ENCODE measurements at places on chromosomes 12 and 14.

DNA sequence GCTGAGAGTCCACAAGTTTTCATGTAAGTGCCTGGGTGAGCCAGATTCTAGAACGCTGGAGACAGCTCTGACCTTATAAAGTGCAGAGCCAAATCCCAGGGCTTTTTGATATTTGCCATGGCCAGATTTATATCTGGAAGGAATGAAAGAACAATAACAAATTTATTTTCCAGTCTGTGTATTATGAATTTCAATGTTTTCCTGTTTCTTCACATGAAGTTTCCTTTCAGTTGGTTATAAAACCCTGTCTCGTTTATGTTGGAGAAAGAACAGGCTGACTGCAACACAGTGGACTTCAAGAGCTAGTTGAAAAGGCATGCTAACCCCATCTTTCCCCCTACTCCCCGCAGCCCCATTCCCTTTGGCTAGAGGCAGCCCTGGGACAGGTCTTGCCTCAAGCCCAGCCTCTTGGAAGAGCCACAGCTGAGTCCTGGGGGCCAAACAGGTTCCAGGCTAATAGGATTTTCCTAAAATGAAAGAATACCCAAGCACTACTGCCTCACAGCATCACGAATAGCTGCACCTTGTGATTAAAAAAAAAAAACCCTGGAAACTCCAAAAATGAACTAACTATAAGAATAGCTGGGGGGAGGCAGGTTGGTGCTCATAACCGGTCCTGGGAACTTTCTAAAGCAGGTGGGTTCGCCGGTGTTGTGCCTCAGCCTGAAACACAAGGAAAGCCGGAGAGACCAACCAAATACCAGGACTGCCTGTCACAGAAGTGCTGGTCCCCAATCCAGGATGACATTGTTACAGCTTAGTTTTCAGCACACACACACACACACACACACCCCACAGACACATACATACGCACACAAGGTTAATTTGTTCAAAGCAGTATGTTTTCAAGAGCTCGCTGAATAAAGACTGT is 1.5 kb downstream of the FBLN5 start:
- DNase-seq: peak; percentile 42

GRCh38 chr12:110171186-110171538 is 47.0 kb downstream of the IFT81 start:
- no peak for DNase-seq

GRCh38 chr12:93946542-93947150 is 201.7 kb upstream of the PLXNC1 start:
- DNase-seq: no peak

DNA sequence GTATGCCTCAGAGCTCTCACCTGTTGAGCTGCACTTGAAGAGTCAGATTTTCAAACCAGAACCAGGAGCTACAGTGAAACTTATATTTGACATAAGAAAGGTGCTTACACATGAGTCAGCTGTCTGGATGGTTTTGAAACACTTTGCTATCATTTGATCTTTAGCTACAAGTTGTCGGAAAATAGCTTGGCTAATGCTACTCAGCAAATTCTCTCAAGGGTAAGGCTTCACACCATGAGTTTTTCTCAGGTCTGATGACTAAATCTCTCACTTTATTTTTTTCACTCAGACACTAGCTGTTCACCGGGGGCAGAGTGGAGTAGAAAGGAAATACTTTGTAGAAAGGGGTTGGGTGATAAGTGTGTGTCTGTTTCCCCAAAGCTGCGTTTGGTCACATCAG is 171.8 kb downstream of the FLRT2 start:
- DNase-seq: no peak

- DNase-seq: no peak
Observed at GRCh38 chr12:113066813-113067400, 10.4 kb downstream of the DTX1 start.

- no peak for DNase-seq
Observed at GRCh38 chr12:103530307-103531066, 34.7 kb upstream of the C12orf42 start.

- no peak for DNase-seq
Observed at GRCh38 chr12:71521125-71521524, 81.5 kb downstream of the LGR5 start.

DNA sequence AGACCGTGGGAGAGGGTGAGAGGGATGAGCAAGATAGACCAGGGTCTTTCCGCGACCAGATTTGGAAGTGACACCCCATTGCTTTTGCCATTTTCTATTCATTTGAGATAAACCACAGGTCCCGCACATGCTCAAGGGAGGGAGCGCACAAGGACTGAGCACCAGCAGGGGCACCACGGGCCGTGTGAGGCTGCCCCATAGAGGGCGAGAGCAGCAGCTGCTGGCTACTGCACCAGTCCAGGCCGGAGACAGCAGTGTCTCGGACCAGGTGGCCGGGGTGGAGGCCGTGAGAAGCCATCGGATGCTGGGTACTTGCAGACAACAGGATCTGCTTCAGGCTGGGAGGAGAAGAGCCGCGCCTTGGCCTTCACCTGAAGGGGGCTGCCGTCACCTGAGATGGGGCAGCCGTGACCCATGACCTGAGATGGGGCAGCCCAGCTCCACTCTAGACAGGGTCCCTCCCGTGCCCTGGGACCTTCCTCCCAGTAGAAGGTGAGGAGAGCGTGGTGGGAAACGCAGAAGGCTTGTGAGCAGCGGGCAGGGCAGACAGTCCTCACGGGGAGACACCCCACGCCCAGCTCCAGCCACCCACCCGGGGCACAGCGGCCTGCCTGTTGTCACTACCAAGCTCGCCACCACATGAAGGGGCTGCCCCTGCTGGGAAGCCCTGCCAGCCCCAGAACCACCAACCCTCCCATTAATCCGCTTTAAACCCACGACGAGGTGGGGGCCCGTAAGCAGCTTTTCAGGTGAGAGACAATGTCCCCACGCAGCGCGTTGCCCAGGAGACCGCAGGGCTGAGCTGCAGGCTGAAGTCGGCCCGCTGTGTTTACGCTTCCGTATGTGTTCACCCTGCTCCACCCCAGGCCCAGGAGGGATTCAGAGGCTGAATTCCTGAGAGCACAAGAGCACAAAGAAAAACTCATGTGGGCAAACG is 61.7 kb upstream of the FBRSL1 start:
- DNase-seq: no peak

DNA sequence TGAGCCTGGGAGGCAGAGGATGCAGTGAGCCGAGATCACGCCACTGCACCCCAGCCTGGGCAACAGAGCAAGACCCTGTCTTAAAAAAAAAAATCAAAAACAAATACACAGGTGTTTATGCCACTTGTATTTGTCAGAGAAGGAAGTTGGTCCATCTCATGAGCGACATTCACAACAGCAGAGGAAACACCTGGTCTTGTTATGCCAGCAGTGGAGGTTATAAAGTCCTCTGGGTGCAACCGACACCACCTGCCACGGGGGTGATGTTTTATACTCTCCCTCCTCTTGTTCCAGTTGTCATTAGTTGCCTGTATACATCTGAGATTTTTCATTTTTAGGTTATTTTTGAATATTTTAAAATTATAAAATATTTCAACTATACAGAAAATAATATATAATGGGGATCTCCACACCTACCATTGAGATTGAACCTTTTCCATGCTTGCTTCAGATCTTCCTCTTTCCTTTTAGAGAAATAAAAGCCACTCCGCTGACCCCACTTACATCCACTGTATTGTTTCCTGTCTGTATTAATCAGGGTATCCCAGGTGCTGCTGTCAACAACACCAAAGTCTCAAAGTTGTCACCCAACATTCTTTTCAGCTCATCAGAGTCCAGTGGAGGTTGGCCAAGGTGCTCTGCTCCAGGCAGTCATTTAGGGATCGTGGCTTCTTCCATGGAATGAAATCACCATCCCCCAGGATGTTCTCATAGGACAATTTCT is 65.1 kb downstream of the RNFT2 start:
- DNase-seq: no peak

DNA sequence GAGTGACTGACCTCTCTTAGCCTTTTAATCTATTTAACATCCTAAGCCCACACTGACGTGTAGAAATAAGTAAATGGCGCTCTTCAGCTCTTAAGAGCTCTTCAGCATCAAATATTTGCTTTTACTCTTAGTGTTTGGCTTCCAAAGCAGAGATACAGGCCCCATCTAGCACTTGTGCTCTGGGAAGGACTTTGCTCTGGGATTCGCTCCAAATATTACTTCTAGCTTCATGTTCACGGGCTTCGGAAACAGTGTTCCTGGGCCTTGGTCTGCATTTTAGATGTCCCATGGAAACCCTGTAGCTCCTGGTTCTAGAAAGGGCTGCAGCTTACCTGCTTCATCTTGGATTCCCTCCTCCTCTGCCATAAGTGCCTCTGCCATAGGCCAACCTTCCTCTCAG is 2.7 kb upstream of the NKX2-8 start:
- peak; percentile 62 for DNase-seq

- peak; percentile 70 for DNase-seq
Observed at GRCh38 chr12:109804820-109805761, 28.1 kb downstream of the TRPV4 start.

DNA sequence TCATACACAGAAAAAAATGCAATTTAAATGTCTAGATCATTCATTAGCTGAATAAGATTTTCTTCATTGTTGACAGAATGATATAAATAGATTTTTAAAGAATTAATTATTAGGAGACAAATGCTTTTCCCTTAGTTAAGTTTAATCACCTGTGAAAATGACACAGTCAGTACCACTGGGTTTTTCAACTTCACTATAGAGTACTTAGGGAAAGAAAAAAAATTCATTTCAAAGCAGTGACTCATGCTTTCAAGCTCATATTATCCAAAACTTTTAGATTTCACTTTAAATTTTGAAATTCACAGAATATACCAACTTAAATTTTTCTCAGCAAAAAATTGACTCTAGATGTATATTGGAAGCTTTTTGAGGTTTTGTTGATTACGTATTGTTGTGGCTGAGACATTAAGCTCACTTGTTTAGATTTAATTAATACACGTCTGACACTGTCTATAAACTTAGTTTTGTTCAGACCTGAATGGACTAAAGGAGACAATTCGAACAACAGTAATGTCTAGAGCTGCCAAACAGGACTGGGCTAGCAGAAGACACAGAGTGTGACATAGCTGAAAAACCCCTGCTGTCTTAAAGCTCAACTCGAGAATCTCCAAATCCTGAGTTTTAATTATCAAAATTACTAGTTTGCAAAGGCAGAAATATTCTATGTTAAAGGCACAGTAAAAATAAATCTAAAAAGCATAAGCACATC is 1.6 kb downstream of the MGAT4C start:
- DNase-seq: no peak

- DNase-seq: no peak
Observed at GRCh38 chr12:47504775-47505446, 200.9 kb downstream of the RPAP3 start.

DNA sequence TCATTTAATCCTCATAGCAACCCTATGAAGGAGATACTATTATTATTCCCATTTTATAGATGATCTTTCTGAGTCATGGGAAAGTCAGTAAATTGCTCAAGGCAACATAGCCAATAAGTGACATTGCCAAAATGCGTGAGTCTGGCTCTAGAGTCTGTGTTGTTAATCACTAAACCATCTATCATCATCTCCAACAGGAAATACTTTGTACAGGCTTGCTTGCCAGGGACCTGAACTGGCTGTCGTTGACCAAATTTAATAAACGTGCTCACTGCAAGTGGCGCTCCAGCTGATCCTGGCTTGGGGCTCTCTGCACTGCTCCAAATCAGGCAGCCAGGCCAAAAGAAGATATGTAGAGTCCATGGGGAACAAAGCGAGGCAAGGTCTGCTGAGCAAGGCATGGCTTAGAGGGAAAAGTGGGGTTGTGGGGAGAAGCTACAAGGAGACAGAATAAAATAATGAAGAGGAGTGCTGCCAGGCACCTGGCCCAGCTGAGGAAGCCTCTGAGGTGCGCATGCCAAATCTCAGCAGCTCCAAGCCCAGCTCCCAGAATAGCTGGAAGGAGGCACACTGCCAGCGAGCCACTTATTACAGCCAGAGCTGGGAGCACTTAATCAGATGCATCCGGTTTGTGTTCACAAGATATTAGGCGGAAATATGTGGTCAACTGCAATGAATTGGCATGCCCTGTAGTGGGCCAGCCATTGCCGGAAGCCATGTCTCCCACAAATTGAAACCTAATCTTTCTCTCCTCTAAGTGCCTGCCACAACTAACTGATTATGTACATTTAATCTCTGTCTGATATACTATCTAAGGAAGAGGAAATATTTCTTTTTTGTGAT is 43.3 kb upstream of the PTPRO start:
- peak; percentile 78 for DNase-seq

DNA sequence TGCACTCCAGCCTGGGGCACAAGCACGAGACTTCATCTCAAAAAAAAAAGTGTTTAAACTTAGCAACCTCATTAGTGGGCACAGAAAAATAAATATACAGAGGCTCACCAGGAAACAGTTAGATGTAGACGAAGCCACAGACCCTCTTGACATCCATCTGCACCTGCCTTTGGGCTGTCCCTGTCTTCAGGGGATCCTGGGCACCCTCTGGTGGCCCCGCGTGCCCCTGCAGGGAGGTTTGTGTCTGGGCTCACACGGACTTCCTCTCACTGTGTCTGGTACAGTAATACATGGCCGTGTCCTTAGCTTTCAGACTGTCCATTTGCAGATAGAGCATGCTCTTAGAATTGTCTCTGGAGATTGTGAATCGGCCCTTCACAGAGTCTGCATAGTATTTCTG is 916.5 kb downstream of the TMEM121 start:
- DNase-seq: no peak

DNA sequence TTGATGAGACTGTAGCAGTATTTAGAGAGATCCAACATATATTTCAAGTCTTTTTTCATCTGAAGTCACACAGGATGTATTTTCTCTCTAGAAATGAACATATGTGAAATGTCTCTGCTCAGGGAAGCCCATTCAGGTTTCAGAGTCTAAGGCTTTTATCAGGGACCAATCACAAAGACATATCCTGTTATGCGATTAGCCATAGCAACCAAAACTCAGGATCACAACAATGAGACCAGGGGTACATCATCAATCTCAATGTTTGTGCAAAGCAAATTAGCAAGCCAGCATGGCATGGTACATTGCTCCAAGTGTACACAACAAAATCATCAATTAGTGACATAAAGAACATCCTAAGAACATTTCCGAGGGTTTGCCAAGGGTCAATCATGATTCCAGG is 99.2 kb upstream of the AMN1 start:
- no peak for DNase-seq

- no peak for DNase-seq
Observed at GRCh38 chr12:31021181-31021580, 52.5 kb upstream of the DDX11 start.

GRCh38 chr14:24996930-24997725 is 52.8 kb downstream of the STXBP6 start:
- DNase-seq: peak; percentile 60

DNA sequence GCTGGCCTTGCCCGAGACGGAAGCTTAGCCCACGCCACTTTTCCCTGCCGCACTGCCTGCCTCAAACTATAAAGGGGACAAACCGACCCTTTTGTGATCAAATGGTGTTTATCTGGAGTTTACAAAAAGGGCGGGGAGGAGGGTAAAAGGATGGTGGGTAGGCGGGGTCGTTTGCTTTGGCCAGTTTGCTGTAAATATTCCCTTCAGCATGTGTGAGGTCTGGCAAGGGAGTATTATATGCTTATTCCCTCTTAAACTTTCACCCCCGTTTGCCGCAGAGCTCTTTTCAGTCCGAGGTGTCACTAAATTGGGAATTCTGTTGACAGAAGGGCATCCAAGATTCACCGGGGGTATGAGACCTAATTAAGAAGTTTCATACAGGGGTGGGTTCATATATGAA is 3.8 kb upstream of the TBX3 start:
- peak; percentile 84 for DNase-seq

- DNase-seq: no peak
Observed at GRCh38 chr12:14612898-14613445, 45.3 kb upstream of the PLBD1 start.
